H7 (cell line): ENCODE measurements at places on chromosomes 7 and 10. TPM values are rescaled to one million over a fixed set of nuclear protein-coding genes. Genes with fewer than 3 reads are reported as not detected.

The PRSS37 gene
- not detected in 2 replicates for total RNA-seq

The GET4 gene
- total RNA-seq = 50.8 and 61.9 TPM in 2 replicates

The OR2A7 gene
- 2.0 TPM in 2 replicates for total RNA-seq

The SEC23IP gene
- total RNA-seq = 28.7 and 30.4 TPM in 2 replicates

The CCDC146 gene
- total RNA-seq = 2.3 and 3.5 TPM in 2 replicates

The CPA2 gene
- not detected in 2 replicates for total RNA-seq

The CALHM1 gene
- total RNA-seq = 0.07 TPM in 1 of 2 replicates, not detected in the other

The PTCD1 gene
- 11.2 and 13.3 TPM in 2 replicates for total RNA-seq

The CRHR2 gene
- not detected in 2 replicates for total RNA-seq

The RINT1 gene
- 4.4 and 5.9 TPM in 2 replicates for total RNA-seq

The SAMD9 gene
- 0.04 and 0.10 TPM in 2 replicates for total RNA-seq

The ELFN1 gene
- total RNA-seq = 16.0 and 19.9 TPM in 2 replicates

The PON3 gene
- not detected in 2 replicates for total RNA-seq

The VAX1 gene
- total RNA-seq = 0.62 and 0.81 TPM in 2 replicates

The GIMAP4 gene
- total RNA-seq = not detected in 2 replicates

The PPP1R17 gene
- total RNA-seq = 0.22 and 2.3 TPM in 2 replicates

The EVX1 gene
- not detected in 2 replicates for total RNA-seq

The ATG9B gene
- 1.7 TPM in 2 replicates for total RNA-seq

The UTF1 gene
- total RNA-seq = 8.8 and 13.4 TPM in 2 replicates

The MYL10 gene
- not detected in 2 replicates for total RNA-seq

The KCNH2 gene
- 9.3 and 9.5 TPM in 2 replicates for total RNA-seq

The AMPH gene
- total RNA-seq = 2.3 and 2.8 TPM in 2 replicates

The GNAI1 gene
- total RNA-seq = 19.4 and 35.3 TPM in 2 replicates

The CHRM2 gene
- 0.18 TPM in 1 of 2 replicates, not detected in the other for total RNA-seq

The BHLHA15 gene
- total RNA-seq = 0.90 and 2.8 TPM in 2 replicates
